Anterior cingulate cortex (tissue), 58 donors: ENCODE measurements at places on chromosomes 5 and 9.

DNA sequence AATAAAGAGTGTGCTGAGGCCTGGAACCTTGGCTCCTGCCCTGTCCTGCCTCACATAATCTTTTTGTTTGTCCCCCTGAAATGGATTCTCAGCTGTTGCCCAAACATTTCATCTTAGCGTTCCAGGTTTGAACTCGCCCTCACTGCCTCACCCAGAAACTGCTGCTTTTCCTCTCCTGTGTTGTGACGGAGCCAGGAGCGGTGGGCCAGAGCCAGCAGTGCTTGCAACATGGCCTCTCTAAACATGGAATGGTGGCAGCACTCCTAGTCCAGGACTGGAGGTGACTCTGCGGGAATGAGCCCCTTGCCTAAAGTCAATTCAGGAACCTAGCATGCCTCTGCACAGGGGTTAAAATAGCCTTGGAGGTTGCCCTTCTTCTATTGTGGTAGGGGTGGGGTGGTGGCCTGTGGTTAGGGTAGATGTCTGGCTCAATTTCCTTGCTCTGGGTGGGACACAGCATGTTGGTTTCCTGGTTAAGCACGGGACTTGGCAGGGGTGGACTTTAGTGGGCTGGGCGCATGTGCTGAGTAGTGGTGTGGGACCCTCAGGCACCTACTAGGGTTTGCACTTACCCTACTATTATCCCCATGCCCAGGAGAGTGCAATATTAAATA is 101.6 kb downstream of the SLC25A46 start:
- DNase-seq, result no peak

- no peak for DNase-seq
Measured at GRCh38 chr5:132493241-132493640, 2.7 kb upstream of the IRF1 start.

GRCh38 chr5:1526681-1527131 is 2.9 kb upstream of the LPCAT1 start:
- DNase-seq, result no peak

DNA sequence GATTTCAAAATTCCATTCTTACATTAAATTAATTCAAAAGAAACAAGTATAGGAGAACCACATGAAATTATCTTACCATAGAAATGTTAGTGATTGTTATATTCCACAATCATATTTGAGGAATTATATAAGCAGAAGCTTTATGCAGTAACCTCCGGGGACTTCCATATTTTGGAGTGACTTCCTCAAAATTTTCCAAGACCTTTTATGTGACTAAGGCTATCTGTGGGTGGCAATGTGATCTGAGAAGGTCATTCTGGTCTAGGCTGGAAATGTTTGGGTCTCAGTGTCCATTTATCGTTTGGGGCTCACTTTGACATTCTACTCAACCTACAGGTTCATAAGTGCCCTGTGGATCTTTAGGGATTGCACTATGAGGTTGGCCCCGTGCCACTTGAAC is 776.6 kb downstream of the CDH12 start:
- no peak for DNase-seq

- DNase-seq, result no peak
Measured at GRCh38 chr5:141135030-141135717, at the start of gene PCDHB5. Gene PCDHB5, plus strand, starts transcription at chr5:141135206. Its CDS starts 229 bp downstream, at chr5:141135435.

DNA sequence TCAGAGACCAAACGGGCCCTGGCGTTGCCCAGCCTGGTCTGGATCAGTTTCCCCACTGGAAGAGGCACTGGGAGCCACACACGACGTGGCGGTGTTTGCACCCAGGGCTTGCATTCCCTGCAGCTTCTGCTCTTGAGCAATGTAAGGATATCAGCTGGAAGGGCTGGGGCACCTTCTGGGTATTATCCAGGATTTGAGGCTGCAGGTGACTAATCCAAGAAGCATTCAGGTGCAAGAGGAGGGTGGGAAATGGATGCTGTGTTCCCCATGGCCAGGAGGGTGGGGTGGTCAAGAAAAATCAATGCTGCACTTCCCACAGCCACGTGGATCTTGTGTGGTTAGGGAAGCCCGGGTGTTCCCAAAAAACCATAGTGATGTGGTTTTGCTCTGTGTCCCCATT is 430.9 kb downstream of the IRX2 start:
- DNase-seq, result no peak

- DNase-seq, result no peak
Measured at GRCh38 chr5:13218518-13218917, 726.0 kb downstream of the DNAH5 start.

DNA sequence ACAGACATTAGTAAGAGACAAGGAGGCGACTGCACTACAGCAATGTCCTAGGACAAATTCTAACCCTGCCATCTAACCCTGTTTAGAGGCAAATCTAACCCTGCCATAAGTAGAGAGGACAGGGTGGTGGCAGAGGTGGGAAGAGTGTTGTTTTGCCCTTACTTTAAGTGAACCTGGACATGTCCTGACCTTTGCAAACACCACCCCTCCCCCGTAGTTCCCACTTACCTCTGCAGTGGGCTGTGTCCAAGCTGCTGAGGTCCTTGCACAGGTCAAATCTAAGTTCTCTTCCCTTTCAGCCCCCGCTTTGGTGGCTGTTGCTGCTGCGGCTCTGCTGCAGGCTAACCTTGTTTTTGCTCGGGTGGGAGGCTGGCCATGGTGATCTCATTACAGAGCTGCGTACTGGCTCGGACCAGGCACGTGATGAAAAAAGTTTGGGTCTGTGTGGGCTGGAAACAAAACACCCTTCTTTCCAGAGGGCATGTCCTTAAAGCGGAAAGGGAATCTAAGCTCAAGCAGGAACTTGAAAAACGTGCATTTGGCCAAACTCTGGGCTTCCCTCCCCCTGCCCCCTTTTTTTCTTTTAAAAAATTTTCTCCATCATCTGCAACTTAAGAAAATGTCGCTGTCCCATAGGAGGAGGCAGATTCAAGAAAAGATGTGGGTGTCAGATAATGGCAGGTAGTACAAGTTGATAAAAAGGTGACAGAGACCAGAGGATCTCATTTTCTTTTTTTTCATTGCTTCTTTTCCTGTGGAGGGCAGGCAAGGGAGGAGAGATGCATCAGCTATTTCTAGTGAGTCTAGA is at the start of gene FAXDC2:
FAXDC2 (minus strand) TSS at position 349 of the 808 bp plus-strand sequence. CDS start 12,425 bp downstream, outside the sequence.
- peak; percentile 76 for DNase-seq

GRCh38 chr9:75967556-75967955 is 77.1 kb downstream of the PCSK5 start:
- no peak for DNase-seq

DNA sequence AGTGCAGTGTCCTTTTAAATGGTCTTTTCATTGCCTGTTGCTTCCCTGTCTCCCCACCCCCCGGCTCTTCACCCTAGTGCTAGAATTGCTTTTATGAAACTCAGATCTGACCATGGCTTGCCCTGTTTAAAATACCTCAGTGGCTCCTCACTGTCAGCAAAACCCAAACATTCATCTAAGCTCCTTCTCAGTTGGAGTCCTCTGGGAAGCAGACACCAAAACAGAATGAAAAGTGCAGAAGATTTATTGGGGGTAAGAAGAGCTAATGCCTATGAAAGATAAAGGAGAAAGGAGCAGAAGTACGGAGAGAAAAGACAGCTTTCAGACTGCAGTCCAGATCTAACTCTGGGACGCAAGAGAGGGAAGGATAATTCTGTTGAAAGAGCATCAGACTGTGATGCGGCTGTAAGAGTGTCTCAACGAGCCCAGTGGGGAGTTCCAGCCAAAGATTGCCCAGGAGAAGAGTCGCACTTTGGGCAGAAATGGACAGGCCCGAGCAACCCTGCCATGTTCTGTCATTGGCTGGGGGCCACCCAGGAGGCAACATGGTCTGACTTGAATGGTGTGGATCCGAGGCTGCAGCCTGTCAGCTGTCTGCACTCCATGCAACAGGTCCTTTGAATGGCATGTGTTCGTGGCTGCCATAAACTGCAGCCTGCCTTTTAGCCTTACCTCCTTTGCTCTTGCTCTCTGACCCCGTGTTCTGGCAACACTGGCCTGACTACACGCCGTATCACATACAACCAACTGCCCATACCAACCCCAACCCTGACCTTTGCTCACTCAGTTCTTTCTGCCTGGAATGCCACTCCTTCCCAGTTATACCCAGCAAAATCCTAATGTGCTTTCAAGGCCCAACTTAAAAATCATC is 55.9 kb downstream of the IRF1 start:
- no peak for DNase-seq

DNA sequence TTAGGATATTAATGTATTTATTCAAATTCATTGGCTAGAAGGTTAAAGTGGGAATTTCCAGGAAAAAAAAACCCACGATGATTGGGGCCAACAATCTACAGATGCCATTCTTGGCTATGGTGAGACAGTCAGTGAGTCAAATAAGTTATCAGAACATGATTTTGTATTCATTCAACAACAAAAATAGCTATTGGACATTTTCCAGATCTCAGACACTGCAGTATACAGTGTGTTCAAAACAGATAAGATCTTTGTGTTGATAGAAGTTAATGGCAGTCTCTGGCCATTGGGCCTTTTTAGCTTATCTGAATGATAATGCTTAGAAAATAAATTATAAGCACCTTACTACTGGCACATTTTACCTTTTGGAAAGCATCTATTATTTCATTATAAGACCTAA is 547.7 kb downstream of the MAT2B start:
- DNase-seq, result no peak

DNA sequence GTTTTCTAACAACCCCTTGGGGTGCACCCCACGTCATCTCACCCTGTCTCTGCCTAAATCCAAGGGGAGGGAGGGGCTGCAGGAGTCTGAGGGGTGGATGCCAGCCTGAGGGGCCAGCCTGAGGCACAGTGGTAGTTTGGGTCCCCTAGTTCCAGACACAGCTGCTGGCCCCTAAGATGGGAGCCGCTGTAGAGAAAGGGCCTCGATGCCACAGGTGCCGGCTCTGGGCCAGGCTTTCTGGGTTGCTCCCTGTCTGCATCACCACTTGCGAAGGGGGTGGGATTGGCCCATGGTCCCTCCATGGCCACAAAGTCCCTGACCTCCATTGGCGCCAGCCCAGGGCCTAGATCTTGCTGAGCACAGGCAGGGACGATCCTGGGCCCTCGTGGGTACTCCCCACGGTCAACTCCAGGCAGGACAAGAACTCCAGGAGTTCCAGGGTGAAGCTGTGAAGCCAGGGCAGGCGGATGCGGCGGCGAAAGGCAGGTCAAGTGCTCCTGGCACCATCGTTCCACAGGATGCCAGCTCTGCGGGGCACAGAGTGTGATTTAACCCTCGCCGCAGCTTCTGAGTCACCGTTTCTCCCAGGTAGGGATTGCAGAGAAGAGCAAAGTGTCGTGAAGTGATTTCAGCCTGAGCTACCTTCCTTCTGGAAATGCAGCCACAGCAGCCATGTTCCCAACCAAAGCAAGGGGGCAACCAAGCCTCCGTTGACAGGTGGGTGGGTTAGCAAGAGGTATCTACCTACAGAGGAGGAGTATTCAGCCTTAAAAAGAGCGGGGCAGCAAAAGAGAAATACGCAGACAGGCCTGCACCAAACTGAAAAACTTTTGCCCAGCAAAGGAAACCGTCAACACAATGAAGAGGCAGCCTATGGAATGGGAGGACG is 41.6 kb upstream of the EXOC3 start:
- no peak for DNase-seq

- no peak for DNase-seq
Measured at GRCh38 chr5:5278815-5279381, 138.8 kb downstream of the ADAMTS16 start.

- no peak for DNase-seq
Measured at GRCh38 chr5:141313711-141314110, 6.9 kb downstream of the TAF7 start.
